ENCODE measurements at places on chromosomes 1 and 21.

DNA sequence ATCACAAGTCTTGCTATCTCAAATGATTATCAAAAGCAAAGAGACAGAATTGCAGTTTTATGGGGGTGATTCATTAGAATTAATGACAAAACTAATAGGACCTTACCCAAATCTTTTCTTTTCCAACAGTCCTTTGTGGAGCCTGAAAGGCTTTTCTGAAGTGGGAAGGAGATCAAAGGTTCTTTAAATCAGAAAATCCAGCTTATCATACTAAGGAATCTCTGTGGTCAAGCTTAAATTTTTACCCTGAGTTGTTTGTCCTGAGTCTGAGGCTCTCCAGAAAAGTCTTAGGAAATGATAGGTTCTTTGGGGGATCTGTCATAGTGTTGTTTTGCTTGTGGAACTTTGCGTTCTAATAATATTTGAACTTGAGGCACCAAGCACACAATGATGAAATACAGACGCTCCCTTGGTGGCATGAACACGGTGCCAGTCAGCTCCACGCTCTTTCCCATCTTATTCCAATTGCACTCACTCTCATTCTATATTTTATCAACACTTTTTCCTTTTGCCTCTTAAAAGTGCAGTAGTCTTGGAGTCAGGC, 38.0 kb upstream of the COL24A1 start:
- peak; percentile 90 for DNase-seq

GRCh38 chr1:74468982-74469603, 43.3 kb downstream of the LRRC53 start:
- DNase-seq: peak; percentile 67

DNA sequence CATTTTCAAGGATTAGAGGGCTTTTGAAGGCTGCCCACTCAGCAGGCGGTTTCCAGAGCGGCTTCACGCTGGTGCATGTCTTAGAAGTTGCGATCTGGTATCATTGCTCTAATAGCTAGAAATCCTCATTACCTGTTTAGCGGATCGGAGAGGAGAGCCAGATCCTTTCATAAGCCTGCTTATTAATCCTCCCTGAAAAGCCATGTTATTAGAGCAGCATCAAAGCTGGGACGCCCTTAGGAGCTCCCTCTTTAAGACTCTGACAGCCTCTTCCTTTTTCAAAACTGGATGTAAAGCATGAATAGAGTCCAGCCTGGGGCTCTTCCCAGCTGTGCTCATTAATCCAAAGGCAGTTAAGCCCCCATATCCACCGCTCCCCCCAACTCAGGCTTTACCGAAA, 13.9 kb upstream of the CTSE start:
- DNase-seq: peak; percentile 25

DNA sequence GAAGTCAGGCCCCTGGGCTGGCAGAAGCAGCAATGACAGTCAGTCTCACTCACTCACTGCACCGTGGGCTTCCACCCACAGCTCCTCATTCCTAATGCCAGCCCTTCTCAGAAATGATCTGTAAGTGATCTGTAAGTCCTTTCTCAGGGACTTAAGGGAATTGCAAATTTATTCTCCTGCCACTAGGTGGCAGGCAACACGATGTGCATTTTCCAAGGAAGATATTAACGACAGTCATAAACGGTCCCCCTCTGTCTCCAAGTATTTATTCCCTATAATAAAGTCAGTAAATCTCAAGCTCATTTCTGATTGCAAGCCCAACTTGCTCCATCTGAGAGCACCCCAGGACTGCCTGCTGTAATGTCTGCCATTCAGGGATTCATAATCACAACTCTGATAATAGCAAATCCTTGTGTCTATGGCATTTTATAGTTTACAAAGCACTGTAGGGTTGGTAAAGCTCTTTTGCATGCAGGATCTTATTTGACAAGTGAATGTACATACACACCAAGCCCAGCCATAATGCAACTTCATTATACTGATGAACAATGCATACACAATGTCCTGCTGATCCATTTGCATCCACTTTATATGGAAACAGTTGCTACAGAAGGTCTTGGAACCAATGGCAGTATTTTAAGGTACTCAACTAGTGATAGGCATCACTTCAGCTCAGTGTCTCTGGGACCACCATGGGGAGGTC, 380.5 kb upstream of the CAMK1G start:
- DNase-seq: peak; percentile 66

GRCh38 chr1:235918032-235918431, 51.3 kb upstream of the LYST start:
- no peak for DNase-seq

DNA sequence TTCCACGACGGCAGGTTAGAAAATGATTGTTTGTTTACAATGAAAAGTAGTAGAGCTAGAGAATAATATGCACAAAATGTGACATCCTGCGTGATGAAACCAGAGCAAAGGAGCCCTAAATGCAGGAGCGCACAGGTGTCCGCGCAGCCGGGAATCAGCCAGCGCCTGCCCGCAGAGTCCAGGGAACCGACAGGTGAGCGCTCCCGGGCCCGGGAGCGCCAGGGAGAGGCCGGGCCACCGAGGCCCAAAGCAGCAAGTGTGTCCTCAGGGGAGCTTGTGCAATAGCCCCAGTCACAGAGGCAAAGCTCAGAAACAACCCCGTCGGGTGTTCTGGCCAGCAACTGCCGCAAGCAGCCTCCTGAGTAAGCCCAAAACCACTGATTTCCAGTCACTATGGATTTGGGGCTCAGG, 789 bp upstream of the GALE start:
- no peak for DNase-seq

GRCh38 chr1:81484284-81484683, 316.4 kb upstream of the ADGRL2 start:
- no peak for DNase-seq

- DNase-seq: no peak
Measured at GRCh38 chr21:43985690-43986251, 26.3 kb upstream of the TRAPPC10 start.

GRCh38 chr1:41418857-41419583, 57.8 kb downstream of the FOXO6 start:
- peak; percentile 74 for DNase-seq

DNA sequence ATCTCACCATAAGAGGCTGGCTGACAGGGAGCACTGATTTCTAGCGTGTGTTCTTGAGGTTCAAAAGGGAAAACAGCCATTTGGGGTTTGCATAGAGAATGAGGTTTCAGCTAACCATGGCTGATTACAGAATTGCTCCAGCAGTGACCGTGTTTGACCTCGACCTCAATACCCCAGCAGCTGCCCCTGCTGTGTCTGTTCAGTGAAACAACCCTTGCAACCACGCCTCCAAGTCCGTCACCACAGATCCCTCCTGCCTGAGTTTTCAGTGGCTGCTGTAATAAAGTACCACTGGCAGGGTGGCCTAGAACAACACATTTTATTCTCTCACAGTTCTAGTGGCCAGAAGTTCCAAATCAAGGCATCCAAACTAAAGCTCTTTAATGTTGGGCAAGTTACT, 147.7 kb downstream of the HUNK start:
- DNase-seq: no peak

DNA sequence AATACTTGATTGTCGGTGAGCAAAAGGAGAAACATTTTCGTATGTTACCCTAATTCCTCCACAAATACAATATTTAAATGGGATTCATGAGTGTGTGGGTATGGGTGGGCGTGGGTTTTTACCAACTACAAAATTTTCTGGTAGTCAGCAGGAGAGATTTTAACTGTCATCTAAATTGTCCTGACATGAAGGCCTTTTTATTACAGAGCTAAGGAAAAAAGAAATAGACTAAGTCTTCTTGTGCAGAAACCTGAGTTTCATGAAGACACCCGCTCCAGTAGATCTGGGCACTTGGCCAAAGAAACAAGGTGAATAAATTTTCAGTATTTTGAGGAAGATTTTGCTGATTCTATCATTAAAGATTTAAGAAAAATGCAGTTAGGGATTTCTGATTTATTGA, 752 bp downstream of the RGS18 start:
- DNase-seq: no peak

GRCh38 chr1:93506126-93506525, 58.2 kb downstream of the FNBP1L start:
- no peak for DNase-seq

- DNase-seq: no peak
Measured at GRCh38 chr1:165463978-165464377, 19.1 kb upstream of the RXRG start.

DNA sequence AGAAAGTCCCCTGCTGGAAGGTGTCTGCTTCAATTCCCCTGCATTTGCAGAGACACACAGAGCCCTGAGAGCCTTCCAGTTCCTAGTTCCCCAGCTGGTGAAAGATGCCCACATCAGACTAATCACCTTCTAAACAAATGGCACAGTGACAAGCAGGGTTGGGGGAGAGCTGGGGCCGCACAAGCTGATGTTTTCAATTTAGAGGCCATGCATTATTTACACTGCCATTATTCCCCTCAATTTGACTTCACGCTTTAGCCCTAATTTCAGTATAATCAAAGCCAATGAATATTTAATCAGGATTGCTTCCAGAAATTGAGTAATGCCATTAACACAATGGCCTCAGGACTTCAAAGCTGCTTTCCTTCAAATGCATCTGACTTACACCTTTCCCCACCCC, 81.5 kb downstream of the BEND5 start:
- DNase-seq: no peak

GRCh38 chr21:27511233-27511632, 544.3 kb upstream of the ADAMTS5 start:
- DNase-seq: no peak

DNA sequence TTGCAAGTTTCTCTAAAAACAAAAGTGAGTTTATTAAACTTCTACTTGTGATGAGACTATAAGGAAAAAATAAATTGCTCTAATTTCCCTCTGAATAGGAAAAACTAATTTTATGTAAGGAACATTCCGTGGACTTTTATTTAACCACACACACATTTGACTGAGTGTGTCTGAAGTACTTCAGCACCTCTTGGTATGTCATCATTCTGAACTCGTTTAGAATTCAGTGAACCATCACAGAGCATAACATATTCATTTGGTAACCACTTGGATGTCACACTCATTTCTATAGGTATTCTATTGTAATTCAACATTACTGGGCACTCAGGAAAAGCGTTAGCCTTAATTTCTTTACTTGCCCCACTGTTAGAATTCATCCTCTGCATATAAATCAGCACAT, 79.1 kb downstream of the RGS21 start:
- DNase-seq: no peak

- no peak for DNase-seq
Measured at GRCh38 chr21:42698733-42699132, 45.3 kb downstream of the PDE9A start.

DNA sequence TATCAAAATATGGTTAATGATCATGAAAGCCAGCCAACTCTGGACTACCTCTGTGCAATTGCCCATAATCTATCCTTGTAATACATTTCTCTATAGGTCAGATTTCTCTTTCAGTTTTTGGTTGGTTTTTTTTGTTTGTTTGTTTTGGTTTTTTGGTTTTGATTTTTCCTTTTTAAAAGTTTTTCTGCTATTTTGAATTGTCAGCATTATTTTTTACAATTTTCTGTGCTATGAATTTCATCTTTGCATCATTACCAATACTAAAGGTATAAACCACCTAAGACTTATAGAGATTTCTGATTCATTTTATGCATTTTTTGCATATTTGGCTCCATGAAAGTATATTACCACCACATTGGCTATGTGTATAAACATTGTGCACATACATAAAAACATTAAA, 799.6 kb downstream of the ADGRL2 start:
- DNase-seq: no peak

GRCh38 chr1:117611121-117611601, 5.3 kb downstream of the TENT5C start:
- DNase-seq: peak; percentile 16

- no peak for DNase-seq
Measured at GRCh38 chr1:22489823-22490222, 38.2 kb downstream of the ZBTB40 start.

- DNase-seq: no peak
Measured at GRCh38 chr1:36606641-36607262, 124.0 kb upstream of the CSF3R start.

GRCh38 chr1:36239941-36240637, 15.8 kb downstream of the THRAP3 start:
- DNase-seq: no peak

GRCh38 chr1:115112496-115113375, 23.4 kb upstream of the TSPAN2 start:
- no peak for DNase-seq

GRCh38 chr21:27569831-27570230, 602.9 kb upstream of the ADAMTS5 start:
- DNase-seq: no peak

GRCh38 chr1:29861922-29862321, 625.6 kb downstream of the PTPRU start:
- DNase-seq: no peak

DNA sequence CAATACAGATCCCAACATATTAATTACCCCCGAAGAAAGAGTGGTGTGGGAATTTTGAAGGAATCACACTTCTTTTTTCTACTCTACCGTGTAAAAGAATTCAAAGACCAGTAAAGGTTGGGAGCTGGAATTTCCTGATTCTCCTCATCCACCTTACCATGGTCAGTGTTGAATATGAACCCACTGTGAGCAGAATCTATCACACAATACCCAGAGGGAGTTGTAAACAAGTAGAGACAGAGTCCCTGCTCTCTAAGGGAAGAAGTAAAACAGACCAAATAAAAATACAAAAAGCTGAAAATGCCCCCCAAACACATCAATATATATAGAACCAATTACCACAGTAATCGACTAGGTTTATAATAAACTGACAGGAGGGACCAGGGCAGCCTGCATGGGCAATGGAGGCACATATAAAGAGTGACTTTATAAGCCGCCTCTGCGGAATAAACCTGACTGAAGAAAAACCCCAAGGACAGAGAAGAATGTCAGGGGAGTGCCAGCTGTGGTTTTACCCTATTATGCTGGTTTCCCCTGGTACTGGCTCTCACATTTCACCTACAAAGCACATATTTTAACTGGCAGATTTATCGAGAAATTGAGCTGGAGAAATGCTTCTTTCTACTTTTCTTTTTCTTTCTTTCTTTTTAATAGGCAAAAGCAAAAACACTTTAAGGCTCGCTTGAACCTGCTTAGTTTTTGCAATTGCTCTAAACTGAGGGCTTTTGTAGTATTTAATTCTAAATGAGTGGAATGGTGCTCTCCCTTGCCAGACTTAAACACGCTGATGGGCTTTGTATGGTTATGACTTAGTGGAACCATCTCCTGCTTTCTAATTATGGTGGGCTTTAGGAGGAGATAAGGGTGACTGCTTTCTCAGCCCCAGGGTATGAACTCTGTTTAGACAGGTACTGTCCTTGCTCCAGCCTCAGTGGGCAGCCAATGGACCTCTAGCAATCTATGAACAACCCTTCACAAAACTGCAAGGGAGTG, 244.8 kb downstream of the ASTN1 start:
- no peak for DNase-seq

- DNase-seq: no peak
Measured at GRCh38 chr1:184843732-184844495, 89.3 kb upstream of the EDEM3 start.

- DNase-seq: no peak
Measured at GRCh38 chr1:156627313-156627880, 8.2 kb downstream of the HAPLN2 start.

GRCh38 chr1:204799630-204800029, 71.0 kb upstream of the NFASC start:
- DNase-seq: no peak

- DNase-seq: no peak
Measured at GRCh38 chr1:5053744-5054143, 399.3 kb downstream of the AJAP1 start.
